ENCODE measurements at places on chromosomes 3 and 15.
A peak's percentile ranks its signal among the peaks of the same experiment; 100 is the strongest.

DNA sequence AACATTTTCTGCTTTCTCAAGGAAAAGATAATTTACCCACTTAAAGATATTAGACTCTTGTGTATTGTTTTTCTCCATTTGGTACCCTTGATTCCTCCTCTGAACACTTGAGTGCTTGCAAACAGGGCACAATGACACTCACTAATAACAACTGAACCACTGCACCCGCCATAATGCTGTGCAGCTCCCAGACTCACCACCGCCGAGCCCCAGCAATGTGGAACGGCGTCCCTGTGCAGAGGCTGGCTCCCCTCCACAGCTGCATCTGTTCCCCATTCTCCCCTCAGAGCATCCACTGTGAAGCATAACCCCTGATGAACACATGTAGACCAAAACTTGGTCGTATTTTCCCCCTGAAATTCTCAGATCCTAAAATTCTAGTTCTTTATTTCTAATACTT lies 276.2 kb upstream of the PLSCR5 start:
- DNase-seq, result no peak

DNA sequence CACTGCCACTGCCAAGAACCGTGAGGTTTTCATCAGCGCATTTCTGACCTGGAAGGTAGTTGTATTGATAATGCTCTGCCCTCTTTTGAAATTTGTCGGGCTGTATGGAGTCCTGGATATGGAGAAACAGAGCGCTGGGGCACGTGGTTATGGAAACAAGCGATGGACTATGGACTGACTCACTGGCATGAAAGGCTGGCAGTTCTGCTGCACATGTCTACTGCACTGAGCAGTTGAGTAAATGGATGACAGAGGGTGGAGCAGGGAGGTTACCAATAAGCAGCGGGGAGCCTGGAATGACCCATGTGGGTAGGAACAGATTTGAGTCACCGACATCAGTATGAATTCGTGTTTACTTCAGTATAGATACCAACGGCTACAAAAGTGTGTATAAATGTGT lies 429.5 kb downstream of the OCA2 start:
- DNase-seq, result no peak

DNA sequence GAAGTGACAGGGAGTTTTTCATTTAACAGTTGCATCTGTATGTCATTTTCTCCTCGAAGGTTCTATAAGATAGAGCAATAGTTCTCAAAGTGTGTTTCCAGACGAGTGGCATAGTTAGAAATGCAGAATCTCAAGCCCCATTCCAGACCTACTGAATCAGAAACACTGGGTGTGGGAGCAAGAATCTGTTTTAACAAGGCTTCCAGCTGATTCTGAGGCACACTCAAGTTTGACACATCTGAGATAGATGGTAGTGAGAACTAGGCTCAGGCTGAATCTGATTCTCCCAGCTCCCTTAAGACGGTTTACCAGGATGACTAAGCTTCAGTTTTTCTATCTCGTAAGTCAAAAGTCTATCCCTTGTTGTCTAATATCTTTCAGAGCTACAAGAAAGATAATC lies 159.8 kb upstream of the NUDT16 start:
- peak; percentile 5 for DNase-seq

- no peak for DNase-seq
Observed at GRCh38 chr15:69574506-69574905, 121.9 kb downstream of the RPLP1 start.

- DNase-seq, result no peak
Observed at GRCh38 chr15:86229936-86230335, 150.3 kb downstream of the AGBL1 start.

DNA sequence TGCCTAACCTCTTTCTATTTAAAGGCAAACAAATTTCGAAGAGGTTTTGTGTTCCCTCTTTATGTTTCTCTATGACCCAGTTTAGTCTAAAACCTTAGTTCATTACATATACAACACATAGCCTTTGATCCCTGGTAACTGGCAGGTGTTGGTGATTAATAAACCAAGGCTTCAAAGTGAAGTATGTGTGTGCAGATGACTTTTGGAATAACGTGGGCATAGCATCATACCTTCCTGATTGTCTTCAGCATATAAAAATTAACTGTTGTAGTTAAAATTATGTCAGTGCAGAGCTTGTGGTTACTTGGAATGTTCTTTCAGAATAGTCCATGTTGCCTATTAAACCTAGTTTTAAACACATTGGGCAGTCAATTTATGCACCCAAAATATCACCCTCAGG lies 608.3 kb downstream of the ROBO2 start:
- no peak for DNase-seq

DNA sequence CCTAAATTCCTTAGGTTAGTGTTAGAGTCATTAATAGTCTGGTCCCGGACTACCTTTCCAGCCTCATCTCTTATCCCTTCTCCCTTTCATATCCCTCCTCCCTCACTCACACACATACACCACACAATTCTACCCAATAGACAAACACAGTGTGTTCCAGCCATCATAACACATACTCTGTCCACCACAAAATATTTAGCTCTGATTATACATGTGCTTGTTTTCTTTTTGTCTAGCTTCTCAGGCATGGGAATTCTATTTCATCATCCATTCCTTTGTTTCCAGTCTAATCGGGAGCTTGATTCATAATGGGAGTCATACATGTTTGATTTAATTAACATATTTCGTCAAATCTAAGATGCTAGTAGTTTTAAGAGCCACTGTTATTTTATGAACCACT lies 161.8 kb upstream of the BFSP2 start:
- no peak for DNase-seq

GRCh38 chr15:98823012-98823458 lies 174.7 kb downstream of the IGF1R start:
- DNase-seq, result peak; percentile 79

DNA sequence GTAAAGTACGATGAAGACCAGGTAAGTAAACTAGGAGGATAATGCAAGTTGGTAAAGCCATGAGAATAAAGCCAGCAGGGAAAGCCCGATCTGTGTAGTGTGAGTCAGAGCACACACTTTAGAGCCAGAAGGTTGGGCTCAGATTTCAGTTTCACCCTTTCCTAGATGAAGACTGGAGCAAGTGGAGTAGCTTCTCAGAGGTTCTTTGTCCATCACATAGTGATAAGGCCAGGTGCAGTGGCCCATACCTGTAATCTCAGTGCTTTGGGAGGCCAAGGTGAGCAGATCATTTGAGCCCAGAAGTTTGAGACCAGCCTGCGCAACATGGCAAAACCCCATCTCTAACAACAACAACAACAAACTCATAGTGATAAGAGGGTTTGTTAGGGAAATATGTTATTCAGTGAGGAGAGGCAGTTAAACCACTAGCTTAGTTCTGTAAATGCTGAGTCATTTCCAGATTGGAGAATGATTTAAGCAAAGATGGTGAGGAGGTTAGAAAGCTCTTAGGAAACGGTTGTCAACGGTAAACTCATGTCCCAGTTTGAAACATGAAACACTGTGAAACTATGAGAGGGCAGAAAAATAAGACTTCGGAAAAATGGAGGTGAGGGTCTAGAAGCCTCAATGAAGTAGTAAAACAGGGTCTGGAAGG lies 39.0 kb downstream of the IL12A start:
- peak; percentile 46 for DNase-seq

- DNase-seq, result no peak
Observed at GRCh38 chr15:38530113-38530512, 34.5 kb downstream of the RASGRP1 start.

GRCh38 chr3:9362731-9363530 lies at the start of gene THUMPD3:
THUMPD3 (plus strand) TSS chr3:9363054; CDS start chr3:9365069, 2,015 bp downstream.
- peak; percentile 85 for DNase-seq

DNA sequence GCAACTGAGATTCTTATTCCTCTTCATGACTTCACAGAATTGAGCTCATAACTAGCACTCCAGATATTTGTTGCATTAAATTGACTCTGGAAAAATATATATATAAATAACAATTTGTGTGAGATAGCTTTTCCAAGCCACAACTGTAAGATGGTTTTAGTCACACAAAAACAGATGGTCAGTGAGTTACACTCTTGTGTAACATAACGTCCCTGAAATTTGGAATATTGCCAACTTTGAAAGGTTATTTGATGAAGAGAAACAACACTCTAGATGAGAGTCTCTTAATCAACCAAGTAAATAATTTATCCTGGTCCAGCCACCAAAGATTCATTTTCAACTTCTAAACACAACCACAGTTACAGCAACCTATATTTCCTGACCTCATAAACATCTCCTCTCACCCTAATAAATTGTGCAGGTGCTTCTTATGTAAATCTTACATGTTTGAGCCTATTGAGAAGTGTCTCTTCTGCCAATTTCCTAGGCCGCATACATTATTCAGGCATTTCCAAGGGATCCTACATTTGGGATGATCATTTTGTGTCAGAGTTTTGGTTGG lies 84.9 kb upstream of the ACP3 start:
- DNase-seq, result no peak

- no peak for DNase-seq
Observed at GRCh38 chr3:139586420-139587017, 47.0 kb upstream of the RBP1 start.

GRCh38 chr3:115402651-115403050 lies 220.7 kb upstream of the GAP43 start:
- DNase-seq, result no peak

DNA sequence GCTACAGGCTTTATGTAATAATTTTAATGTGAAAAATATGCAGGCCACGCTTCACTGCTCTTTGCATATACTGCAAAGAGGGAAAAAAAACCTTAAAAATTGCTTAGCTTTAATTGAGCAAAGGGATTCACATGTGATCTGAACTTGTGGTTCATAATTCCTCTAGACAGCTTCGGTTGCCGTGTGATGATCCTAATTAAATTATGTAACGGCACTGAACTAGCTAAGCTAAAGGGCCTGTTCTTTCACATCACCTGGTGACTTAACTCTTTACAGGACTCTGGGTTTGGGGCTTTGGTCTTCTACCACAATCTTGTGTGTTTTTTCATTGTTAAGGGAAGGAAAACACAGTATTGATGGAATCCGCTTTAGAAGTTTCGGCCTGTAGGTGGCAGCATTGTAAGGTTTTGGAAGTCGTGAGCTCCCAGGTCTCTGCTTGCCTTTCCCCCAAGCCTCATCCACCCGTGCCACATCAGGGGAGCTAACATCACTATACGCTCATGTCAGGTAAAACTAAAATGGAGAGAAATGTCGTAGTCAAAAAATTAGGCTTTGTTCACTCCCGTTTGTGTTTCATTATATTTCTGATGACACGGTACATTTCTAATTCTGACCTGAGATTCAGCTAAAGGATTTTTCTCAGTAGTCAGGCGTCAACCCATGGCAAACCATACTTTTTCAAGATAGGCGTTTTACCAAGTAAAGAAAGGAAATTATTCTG lies 205.6 kb upstream of the DPH6 start:
- peak; percentile 58 for DNase-seq

GRCh38 chr3:139933766-139934165 lies 1.2 kb upstream of the CLSTN2 start:
- DNase-seq, result no peak

- no peak for DNase-seq
Observed at GRCh38 chr3:12512534-12513118, 28.3 kb downstream of the TSEN2 start.

DNA sequence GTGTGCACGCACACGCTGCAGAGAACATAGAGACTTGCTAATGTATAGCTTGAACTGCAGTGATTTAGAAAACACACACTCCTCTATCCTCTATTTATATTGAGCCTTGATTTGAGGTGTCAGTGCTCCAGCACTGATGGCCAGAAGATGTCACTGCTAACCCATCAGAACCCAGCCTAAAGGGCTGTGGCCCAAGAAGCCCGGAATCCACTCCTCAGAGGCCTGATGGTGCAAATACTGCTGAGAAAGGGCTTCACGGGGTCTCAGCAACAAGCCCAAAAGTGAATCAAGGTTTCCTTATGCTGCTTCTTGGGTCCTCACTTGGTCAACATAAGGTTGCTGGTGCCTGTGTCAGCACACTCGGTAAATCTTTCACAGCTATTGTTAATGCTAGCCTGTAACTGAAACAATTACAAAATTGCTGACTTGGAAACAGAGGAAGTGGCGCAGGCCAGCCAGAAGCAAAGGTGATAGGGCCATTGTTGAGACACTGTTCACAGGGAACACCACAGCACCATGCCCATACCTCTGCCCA lies 60.3 kb downstream of the HEG1 start:
- peak; percentile 43 for DNase-seq

DNA sequence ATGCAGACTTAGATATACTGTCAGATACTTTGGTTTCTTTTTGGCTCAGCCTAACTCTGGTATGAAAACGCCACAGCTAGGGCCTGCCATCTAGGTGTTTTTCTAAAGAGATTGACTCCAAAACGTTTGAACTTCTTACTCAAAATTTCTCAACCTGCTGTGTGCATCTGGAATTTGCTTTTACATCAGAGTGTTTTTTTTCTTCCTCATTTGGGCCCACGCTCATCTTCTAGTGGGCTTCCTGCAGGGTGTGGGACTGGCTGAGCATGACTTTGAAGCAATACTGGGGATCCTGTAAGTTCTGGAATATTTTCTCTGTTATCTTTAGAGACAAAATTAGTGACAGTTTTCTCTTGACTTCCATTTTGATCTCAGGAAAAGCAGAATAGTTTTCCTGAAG lies 117.8 kb downstream of the NR1D2 start:
- no peak for DNase-seq

GRCh38 chr15:96393209-96393513 lies 62.7 kb downstream of the NR2F2 start:
- no peak for DNase-seq
